ENCODE measurements at places on chromosomes 1 and 21. TPM values are rescaled to one million over a fixed set of nuclear protein-coding genes. Genes with fewer than 3 reads are reported as not detected.

DNA sequence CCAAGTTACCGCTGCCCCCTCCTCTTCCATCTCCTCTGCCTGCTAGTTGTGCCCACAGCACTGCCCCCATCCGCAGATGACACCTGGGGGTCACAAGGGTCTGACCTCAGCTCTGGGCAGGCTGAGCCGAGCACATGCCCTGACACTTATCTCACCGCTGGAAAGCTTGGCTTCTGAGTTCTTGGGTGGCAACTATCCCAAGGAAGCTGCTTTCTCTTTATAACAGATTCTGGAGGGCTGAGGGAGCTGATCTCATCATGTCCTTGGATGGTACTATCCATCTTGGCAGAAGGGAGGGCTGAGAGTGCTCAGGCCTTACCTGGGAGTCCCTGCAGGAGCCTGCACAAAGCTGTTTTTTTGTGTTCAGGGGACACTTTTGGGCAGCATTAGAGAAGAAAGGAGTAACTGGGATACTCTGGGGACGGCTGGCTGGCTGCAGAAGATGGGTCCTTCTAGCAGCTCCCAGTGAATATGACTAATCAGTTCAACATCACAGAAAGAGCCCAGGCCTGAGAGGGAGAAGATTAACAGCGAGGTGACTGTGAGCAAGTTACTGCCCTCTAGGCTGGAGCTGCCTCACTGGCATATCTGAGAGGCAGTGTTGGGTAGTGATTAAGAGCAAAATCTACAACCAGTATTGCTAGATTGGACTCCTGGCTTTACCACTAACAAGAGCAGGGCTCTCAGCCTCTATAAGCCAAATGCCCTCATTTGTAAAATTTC, 71.6 kb downstream of the PLXNA2 start:
- DNase-seq: no peak

Gene FBLIM1
- 24.7 TPM for total RNA-seq

- DNase-seq: no peak
These were observed 104.0 kb downstream of the NIBAN1 start for GRCh38 chr1:184870319-184870718.

- no peak for DNase-seq
These were observed 475.4 kb downstream of the PTPRU start for GRCh38 chr1:29711582-29712283.

Gene ERG
- 9.0 TPM for total RNA-seq

DNA sequence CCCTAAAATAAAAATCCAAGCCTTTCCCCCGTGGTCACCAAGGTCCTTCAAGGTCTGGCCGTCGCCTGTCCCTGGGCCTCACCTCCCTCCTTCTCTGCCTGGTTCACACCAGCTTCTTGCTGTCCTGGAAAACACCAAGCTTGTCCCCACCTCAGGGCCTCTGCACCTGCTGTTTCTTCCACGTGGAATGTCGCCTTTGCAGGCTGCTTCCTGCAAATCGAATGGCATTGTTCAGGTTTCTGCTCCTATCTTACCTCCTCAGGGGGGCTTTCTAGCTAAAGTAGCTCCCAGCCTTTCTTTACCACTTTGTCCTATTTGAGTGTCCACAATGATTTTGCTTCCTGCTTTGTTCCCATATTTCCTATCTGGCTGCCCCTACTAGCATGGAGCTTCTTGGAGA, 3.3 kb upstream of the CASZ1 start:
- DNase-seq: no peak

- no peak for DNase-seq
These were observed 40.4 kb downstream of the FRRS1 start for GRCh38 chr1:99725996-99726395.

- DNase-seq: no peak
These were observed at the start of gene TARBP1 for GRCh38 chr1:234478481-234479309. TSS of gene TARBP1 (minus strand) at chr1:234479179. CDS start at chr1:234479103, 76 bp downstream.

- no peak for DNase-seq
These were observed 148.6 kb downstream of the SYF2 start for GRCh38 chr1:25083481-25084345.

Gene CCDC181
- not detected for total RNA-seq

Gene ESRRG
- 2.8 TPM for total RNA-seq

- no peak for DNase-seq
These were observed 89.9 kb downstream of the SGIP1 start for GRCh38 chr1:66623812-66624211.

Gene SLAMF7
- total RNA-seq: 2.1 TPM

Gene CSF3R
- 2.7 TPM for total RNA-seq

Gene NECTIN4
- total RNA-seq: 126 TPM

DNA sequence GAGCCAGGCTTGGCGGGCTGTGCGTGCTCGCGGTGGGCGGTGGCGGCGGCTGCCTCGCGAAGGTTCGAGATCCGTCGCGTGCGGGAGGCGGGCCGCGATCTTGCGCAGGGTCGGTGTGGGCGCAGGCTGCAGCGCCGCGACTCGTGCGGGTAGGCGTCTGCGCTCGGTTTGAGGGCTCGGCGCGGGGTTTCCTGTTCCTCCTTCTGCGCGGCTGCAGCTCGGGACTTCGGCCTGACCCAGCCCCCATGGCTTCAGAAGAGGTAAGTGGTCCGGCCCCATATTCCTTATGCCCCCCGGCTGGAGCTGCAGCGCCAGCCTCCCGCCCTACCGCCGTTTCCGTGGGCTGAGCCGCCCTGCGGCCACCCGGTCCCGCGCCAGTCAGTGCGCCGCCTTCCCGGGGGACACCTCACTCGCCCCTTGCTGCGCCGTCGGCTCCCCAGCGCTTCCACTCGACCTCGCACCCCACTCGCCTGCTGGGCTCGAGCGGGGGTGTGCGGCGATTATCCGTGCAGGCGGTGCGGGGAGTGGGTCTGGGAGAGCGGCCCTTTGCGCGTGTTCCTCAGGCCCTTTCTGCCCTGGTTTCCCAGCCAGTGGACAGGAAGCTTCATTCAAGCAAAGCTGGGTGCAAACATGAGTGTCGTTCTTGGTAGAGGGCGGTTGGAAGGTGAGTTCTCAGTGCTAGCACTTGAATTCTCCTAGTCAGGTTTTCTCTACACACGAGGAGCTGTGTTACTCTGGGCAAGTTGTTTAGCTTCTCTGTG, at the start of gene CACYBP:
Gene CACYBP (plus strand): TSS at position 12 of the 761 bp plus-strand sequence. CDS start 234 bp downstream, at position 246.
- DNase-seq: no peak

- no peak for DNase-seq
These were observed 1.7 kb upstream of the DMRTA2 start for GRCh38 chr1:50424884-50425375.

Gene ATP1A2
- 5.3 TPM for total RNA-seq

DNA sequence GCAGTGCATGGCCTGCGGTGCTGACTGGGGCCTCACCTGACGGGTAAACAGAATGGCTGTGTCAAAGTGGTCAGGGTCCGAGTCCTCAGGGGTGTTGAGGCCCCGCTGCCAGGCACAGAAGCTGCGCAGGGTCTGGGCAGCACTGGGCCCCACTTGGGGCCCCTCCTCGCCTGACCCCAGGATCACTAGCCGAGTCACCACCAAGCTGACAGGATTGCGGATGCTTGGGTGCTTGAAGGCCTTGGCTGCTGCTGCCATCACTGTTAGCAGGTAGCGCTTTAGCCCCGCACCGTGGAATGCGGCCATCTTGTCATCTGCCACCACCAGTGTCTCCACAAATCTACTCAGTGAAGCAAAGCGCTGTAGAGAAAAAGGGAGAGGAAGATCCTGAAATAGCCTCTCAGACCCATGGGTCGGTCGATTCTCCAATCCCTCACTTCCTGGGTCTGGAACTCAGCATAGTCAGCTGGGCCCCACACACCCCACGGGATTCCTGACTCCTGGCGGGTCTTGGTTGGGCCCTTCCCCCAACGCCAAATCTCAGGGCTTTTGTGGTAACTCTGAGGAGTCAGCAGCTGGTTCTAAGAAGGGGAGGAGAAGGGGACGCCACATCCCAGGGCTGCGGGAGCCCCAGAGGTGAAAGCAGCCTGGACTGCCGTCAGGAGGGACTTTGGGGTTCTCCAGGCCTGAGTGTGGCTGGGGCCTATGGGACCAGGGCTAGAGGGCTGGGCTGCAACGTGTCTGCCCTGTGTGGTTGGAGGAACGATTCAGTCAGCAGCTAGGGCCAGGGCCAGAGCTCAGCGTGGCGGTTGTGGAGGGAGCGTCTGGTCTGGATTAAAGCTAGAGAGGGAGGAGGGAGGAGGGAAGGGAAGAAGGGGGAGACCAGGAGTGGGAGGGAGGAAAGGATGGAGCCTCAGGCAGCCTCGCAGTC, 2.1 kb downstream of the ADAMTS4 start:
- DNase-seq: no peak

GRCh38 chr1:208174200-208174599, 70.0 kb downstream of the PLXNA2 start:
- DNase-seq: no peak

Gene KCNJ9
- total RNA-seq: not detected

Gene LRRC42
- 31.1 TPM for total RNA-seq

- no peak for DNase-seq
These were observed 103.4 kb downstream of the RUSC1 start for GRCh38 chr1:155424091-155424490.

- no peak for DNase-seq
These were observed 3.6 kb upstream of the AHCYL1 start for GRCh38 chr1:109981004-109981335.
